ENCODE measurements at places on chromosomes 7 and 10.

DNA sequence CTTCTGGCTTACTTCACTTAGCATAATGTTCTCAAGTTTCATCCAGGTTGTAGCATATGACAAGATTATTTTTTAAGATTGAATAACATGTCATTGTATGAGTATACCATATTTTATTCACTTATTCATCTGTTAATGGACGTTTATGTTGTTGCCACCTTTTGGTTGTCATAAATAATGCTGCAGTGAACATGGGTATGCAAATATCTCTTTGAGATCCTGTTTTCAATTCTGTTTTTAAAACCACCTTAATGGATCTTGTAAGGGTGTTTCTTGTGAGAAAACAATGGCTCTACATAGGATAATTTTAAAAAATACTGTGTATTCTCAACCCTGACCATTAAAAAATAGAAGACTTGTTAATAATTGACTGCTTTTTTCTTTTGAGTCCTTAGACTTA lies 290.7 kb upstream of the TMEM229A start:
- no peak for DNase-seq

DNA sequence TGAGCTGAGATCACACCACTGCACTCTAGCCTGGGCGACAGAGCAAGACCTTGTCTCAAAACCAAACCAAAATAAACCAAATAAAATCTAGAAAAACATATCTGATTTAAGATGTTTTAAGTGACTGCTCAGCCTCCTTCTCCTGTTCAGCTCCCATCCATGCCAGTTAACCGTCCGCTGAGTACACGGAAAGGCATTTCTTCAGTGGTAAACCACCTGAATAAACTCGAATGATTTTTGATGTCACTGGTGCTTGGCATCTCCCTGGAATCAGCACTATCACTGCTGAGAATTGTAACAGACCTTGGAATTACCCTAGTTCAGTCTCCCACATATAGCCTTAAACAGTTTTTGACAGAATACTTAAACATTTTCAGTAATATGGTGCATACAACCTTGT lies 24.1 kb upstream of the NRCAM start:
- DNase-seq = no peak

- DNase-seq = no peak
Measured at GRCh38 chr10:45438466-45439090, 64.6 kb downstream of the ALOX5 start.

- no peak for DNase-seq
Measured at GRCh38 chr7:36527549-36527913, 137.9 kb downstream of the ANLN start.

- DNase-seq = no peak
Measured at GRCh38 chr10:78594559-78595268, 474.1 kb upstream of the ZMIZ1 start.

GRCh38 chr7:74360008-74360407 lies 70.8 kb downstream of the CLIP2 start:
- DNase-seq = no peak

DNA sequence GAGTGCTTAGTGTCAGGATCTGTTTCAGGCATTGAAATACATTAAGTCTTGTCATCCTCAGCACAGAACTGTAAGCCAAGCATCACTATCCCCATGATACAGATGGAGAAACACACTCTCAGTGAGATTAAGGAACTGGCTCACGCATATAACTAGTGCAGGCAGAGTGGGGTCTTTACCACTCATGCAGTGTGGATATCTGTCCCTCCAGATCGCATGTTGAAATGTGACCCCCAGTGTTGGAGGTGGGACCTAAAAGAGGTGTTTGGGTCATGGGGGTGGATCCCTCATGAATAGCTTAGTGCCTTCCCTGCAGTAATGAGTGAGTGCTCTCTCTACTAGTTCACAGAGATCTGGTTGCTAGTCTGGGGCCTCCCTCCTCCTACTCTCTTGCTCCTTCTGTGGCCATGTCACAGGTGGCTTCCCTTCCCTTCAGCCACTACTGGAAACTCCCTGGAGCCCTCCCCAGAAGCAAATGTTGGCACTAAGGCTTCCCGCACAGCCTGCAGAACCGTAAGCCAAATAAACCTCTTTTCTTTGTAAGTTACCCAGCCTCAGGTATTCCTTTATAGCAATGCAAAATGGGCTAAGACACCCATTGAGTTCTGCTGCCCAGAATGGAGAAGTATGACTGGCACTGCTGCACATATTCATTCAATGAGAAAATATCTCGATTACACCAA lies 31.8 kb upstream of the MSMB start:
- DNase-seq = no peak

DNA sequence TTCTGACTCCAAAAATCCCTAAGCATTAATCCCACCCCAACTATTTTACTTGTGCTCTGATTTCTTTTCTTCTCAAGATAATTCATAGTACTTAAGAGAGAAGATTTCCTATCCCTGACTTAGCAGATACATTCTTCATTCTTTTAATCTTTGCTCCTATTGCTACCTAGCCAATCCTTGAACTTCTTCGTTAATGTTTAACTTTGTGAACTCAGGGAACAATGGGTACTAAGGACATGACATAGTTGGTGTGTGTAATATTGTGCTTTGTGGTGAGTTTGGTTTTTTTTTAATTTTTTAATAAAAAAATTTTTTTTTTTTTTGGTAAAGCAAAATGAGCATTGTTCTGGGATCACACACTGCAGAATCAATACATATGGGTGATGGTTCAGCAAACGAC lies 166.2 kb downstream of the CHCHD3 start:
- DNase-seq = no peak

GRCh38 chr7:41378156-41378555 lies 324.7 kb downstream of the INHBA start:
- no peak for DNase-seq

DNA sequence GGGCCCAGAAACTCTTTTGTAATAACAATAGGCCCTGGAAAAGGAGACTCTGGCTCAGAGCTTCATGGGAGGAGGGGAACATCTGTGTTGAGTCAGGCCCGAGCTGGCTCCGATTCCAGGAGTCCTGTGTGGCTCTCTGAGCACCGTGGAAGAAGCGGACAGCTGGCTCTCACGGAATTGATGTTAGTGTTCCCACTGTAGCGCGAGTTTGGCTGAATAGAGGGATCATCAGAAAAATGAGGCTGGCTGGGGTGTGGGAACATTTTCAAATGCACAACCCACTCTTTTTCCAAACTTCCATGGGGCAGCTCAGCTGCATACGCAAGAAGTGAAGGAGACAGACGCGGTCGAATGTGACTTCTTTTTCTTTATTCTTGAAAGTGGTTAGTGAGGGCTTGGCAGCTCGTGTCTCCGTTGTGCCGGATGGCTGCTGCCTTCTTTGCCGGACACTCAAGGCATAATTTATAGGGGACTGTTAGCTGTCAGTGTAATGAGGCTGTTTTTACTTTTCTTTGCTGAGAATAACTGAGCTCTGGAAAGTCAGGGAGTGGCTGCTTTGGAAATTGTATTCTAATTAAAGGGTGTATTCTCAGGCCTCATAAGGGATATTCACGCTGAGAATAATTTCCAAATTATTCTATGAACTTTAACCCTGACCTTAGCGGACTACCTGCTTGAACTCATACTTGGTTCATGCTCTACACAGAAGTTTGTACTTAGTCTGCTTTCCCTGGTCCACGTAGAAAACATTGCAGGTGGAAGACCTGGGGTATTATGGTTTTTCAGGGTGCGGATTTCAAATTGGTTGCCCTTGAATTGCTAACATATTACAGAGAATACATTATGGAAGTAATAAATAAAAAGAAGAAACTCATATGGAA lies 23.1 kb downstream of the MDFIC start:
- no peak for DNase-seq

DNA sequence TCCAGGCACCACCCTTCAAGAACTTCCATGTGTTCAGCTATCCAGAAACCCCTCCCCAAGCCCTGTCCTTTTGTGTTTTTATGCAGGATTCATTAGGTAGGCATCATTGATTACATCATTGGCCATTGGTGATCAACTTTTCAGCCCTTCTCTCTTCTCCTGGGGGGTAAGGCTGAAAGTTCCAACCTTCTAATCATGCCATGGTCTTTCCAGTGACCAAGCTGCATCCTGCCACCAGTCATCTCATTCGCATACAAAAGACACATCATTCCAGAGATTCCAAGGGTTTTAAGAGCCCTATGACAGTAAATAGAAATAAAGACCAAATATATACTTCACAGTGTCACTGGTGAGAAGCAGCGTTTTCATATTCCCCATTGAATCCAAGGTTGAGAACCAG lies 48.2 kb downstream of the DNAJC12 start:
- DNase-seq = no peak

DNA sequence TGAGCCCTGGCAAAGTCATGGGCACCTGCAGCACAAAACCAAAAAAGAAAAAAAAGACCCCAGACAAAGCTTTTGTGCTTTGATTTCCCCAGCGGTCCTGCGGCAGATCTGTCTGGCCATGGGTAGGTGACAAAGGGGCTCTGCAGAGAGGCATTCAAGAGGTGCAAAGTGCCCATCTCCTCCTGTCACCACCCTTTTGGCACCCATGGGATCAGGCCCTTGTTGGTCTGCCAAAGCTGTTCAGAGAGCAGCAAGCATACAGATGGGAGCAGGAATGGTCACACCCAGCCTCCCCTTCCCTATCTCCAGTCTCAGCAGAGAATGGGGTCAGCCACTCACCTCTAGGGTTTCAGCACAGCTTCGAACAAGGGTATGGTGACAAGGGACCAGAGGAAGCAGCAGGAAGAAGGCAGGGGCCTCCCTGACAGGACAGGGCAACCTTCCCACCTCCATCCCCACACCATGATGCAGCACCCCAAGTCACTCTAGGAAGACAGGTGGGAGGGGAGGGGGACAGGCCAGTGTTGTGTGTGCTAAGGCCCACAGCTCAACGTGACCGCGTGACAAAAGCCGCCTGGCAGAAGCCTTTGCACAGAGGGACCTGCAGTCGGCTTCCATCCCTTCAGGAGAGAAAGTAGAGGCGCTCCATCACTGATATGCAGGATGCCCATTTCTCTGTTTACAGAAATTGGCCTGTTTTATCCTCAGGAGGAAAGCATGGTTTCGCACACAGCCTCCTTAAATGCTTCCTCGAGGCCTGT lies 6.3 kb downstream of the CAMK2G start:
- no peak for DNase-seq

DNA sequence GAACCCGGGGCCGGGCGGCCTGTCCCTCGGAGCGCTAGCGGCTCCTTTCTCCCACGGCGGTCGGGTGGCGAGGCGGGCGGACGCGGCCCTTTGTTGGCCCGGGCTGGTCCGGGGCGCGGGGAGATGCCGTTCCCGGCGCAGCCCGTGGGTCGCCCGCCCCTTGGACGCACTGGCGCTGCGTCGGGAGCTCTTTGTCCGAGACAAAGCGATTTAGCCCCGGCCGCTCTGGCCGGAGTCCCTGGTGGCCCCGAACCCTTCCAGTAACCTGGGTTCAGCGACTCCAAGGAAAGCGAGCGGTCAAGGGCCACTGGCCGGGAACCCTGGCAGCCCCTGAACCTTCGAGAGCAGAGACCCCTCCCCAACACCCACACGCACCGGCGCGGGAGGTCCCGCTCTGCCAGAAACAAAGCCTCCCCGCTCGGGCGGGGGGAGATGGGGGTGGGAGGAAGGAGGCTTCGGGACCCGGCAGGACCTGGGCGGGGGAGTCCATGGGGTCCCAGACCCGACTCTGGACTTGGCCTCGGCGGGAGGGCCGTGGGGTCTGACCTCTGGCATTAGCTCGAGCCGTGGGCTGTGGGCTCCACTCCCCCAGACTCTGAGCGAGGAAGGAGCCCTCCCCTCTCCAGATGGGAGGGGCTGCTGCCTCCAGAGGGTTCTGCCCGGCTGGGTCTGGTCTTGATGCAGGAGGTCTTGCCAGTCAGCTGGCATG lies 836 bp downstream of the DPYSL4 start:
- DNase-seq = no peak

DNA sequence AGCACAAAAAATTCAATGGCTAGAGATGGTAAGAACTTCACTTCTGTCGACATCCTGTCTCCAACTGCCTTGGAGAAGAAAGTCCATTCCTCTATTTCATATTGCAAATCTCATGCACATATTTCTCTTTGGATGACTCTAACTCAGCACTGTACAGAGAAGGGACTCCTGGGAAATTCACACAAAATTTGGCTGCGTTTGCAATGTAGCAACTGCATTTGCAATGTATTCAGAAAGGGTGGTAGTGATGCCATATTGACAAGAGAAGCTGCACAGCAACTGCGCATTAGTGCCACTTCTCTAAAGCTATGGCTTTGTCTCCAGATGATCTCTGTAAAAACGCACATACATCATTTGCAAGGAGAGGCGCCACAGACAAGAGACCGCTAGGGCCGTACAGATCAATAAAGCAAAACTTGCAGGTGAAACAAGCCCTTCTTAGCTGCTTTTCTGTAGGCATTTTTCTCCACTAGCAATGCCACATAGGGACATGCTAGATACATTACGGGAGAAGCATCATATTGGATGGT lies 389.5 kb downstream of the TCERG1L start:
- no peak for DNase-seq

- no peak for DNase-seq
Measured at GRCh38 chr7:605661-606450, 86.2 kb upstream of the PDGFA start.

GRCh38 chr7:12111422-12112405 lies 99.4 kb upstream of the TMEM106B start:
- no peak for DNase-seq

DNA sequence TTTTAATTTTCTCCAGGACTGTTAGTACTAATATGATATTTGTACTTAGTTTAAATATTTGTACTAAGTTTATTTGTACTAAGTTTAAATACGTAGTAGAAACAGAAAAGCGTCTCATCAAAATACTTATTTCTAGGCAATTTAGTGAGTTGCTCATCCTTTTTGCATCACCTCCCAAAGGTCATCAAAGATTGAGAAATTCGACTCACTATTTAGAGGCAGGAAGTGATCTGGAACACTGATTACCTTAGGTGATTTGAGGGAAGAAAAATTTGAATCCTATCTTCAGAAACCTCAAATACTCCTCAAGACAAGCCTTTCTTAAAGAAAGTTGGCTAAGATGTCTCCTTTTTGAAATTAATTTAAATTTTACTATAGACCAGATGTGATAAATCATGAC lies 14.5 kb downstream of the WNT16 start:
- DNase-seq = no peak

DNA sequence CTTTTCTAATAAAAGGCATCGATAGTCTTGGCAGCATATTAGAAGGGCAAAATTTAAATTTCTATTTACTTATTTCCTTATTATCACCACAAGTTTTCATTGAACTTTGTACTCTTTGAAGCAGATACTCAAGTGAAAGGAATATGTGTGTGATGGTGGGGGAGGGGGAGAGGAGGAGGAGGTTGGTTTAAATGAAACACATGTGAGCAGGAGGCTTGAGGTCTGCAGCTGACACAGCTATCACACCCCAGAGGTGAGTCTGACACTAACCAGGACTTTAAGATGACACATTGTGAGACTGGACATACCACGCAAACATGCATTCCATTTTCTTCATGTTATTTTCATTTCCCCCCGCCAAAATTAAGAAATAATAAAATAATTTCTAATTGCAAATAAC lies 63.3 kb downstream of the CTTNBP2 start:
- no peak for DNase-seq

GRCh38 chr7:66211429-66211828 lies 6.3 kb downstream of the TPST1 start:
- no peak for DNase-seq

DNA sequence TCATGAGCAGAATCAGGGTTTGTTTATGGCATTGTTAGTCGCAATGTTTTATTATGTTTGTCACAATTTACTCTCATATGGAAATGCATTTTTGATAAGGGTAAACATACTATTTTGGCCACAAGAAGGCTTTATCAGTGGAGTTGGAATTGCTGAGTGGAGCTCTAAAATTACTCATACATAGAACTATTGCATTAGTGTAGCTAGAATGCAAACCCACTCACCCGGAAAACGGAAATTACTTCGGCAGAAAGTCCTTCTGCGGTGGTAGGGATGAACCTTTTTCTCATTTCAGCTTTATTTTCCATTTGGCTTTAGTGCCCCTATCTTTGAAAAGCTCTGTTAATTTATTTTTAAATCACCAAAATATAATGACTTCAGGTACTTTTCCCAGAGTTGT lies 42.8 kb upstream of the NPY start:
- DNase-seq = no peak

Measured in activated naive CD4-positive, alpha-beta T cell (primary cell).